ENCODE measurements at places on chromosomes 16 and 17.

DNA sequence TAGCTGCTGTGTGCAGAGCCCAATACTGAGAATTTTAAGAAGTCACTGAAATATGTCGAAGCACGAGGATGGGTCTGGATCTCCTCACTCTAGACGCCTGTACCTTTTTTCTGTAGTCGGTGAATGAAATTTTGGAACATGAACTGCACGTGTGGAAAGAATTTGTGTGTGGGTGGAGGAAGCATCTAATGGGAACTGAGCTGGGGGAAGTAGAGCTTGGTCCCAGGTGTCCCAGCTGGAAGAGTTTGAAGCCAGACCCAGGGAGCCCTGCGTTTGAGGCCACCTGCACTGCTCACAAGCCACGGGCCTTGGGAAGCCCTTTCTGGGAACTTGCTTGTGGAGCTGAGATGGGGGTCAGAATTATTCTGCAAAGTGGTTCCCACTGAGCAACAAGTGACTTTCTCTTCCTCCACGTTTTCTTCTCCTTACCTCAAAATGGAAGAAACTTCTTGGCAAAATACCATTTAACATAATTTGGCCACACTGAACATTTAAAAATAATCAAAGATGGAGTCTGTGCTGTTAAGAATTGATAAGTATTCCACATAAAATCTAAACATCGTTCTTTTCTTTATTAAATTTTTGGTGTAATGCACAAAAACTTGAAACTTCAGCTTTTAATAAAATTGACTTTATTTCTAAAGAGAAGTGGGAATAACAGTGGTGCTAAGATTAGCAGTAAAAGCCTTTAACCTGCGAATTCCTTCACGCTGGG, 163.8 kb downstream of the PRKCA start:
- DNase-seq = no peak

DNA sequence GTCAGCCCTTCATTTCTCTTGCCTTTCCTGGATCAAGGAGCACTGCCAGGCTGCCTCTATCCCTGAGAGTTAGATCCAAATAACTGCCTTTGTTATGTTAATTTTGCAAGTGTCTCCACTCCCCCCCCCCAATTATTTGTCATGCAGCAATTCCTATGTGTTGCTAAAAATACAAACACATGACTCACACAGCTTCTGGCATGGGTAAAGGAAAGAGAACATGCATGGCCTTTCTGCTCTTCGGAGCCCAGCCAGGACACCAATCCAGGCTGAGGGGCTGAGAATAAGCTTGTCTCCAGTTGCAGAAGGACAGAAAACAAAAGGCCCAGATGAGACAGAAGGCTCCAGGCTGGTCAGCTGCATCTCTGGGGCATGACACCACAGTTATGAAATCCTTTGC, 148.0 kb upstream of the TNRC6C start:
- DNase-seq = no peak

- DNase-seq = no peak
Observed at GRCh38 chr17:74526681-74527080, 4.6 kb downstream of the CD300LB start.

GRCh38 chr17:48177816-48178215, 70.2 kb downstream of the SNX11 start:
- no peak for DNase-seq

DNA sequence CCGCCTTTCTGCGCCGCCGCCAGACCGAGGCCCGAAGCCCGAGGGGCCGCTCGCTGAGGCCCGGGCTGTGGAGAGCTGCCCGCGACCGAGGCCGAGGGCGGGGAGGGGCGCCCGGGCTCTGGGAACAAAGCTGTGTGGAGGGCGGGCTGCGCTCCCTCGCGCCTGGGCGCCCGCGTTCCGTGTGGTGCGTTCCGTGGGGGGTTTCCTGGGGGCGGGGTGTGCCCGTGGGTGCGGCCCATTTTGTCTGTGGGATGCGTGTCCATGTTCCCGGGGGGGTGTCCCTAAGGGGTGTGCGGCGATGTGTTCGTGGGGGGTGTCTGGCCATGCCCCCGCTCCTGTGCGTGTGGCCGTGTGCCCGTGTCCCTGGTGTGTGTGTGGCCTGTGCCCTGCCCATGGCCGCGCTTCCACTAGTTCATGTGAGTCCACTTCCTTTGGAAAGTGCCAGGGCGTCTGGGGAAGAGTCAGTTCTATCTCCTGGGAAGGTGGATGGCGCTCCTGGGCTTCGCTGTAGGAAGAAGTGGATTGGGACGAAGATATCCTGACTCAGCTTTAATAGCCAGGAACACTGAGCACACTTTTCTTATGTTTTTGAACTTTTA, 520 bp downstream of the JPT2 start:
- DNase-seq = peak; percentile 44

GRCh38 chr17:43171586-43172487, 823 bp downstream of the NBR1 start:
- peak; percentile 7 for DNase-seq

DNA sequence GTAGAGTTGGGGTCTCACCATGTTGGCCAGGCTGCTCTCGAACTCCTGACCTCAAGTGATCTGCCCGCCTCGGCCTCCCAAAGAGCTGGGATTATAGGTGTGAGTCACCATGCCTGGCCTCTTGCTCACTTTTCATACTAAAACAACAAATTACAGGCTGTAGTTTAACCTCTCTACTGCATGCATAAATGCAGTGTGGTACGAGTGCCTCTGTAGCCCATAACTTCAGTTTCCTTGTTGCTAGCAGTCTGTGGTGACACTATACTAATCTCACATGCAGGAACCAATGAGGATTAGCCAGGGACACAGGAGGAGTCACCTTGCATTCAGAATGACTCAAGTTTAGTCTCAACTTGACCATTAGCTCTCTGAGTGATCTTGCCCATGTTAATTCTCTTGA, 20.1 kb downstream of the HMOX2 start:
- no peak for DNase-seq

DNA sequence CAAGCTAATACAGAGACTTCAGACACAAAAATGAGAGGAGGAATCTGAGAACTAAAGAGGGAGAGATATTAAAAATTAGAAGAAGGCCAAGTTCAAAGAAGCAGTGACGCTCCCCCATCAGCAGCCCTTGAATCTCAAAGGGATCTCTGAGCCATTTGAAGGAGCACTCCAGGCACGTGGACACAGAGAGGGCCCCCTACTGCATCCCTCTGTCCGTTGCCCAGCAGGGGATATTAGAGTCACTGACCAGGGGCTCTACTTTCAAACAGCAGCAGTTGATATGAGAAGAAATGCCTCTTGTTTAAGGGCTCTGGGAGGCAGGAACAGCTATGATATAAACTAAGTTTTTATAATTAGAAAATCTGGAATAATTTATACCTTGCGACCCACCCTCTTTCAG, 479.0 kb upstream of the SALL1 start:
- no peak for DNase-seq

GRCh38 chr17:81666092-81666341, 388 bp downstream of the OXLD1 start:
- DNase-seq = peak; percentile 34

DNA sequence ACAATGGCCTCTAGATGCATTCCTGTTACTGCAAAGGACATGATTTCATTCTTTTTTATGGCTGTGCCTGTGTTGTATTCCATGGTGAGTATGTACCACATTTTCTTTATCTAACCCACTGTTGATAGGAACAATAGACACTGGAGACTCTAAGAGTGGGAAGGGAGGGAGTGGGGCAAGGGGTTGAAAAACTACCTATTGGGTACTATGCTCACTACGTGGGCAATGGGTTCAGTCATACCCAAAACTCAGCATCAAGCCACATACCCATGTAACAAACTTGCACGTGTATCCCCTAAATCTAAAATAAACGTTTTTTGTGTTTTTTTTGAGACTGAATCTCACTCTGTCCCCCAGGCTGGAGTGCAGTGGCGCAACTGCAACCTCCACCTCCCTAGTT, 47.1 kb upstream of the SCNN1B start:
- no peak for DNase-seq

DNA sequence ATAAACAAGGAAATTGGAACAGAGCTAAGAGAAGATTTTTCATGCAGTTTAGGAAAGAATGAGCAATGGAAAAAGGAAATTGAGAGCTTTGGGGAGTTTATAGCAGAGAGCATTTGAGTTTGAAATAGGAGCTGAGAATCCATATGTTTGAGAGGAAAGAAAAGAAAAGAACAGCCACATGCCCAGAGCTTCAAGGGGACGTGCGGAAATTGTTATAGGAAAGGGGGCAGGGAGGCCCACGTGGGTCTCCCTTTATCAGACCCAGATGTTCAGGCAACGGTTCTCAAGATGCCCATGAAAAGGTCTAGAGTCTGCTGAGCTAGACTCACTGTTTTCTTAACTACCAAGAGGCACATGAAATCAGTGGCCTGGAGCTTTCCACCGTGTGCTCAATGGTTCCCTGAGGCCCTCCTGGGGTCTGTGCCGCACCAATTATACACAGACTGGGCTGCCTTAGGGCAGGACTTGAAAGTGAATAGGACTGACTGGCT, 31.2 kb downstream of the CHD9 start:
- DNase-seq = no peak

- DNase-seq = no peak
Observed at GRCh38 chr17:33521784-33522183, 228.7 kb upstream of the ASIC2 start.

DNA sequence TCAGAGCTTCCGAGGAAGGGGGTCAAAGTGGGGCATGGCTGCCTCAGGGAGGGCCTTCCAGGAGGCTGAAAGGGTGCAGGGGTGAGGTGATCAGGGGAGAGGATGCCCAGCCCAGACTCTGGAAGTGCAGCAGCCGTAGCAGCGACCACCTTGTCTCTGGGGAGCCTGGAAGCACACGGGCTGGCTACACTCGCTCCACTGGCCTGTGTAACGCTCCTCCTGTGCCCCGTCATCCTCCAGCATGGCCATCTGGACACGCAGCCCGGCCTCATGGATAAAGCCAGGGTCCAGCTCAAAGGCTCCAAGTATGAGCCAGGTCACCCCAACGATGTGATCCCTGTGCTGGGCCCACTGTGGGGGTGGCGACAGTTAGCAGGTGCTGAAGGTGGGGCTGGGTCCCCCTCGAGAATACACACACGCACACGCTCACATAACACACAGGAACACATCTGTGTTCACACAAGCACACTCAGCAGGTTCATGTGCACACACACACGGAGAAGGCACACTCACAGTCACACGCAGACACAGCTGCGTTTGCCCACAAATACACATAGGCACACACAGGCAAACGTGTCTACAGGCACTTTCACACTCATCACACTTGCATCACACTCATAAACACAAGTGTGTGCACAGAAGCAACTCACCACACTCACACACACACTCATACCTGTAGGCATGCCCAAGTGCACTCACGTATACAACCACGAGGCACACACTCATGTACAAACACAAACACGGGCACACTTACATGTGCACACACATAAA, 19.3 kb downstream of the POLR3K start:
- no peak for DNase-seq

DNA sequence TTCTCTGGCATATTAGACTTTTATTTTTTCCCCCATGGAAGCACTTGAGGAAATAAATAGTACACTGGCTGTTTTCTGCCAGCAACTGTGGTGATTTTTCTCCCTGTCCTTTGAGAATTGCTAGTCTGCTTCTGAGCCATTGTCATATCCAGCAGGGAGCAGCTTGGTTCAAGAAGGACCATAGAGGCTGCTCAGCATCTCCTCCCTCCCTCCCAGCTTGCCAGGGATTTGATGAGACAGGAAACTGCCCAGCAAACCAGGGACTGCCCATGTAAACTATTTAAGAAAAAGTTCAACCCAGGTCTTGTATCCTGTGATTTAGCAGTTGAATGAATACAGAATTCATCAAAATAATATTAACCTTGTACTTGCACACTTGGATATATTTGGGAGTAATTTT, 39.5 kb downstream of the CYB5B start:
- no peak for DNase-seq

- DNase-seq = no peak
Observed at GRCh38 chr17:29194669-29195068, 14.5 kb upstream of the MYO18A start.

- peak; percentile 73 for DNase-seq
Observed at GRCh38 chr16:23435500-23435899, 17.5 kb downstream of the COG7 start.

DNA sequence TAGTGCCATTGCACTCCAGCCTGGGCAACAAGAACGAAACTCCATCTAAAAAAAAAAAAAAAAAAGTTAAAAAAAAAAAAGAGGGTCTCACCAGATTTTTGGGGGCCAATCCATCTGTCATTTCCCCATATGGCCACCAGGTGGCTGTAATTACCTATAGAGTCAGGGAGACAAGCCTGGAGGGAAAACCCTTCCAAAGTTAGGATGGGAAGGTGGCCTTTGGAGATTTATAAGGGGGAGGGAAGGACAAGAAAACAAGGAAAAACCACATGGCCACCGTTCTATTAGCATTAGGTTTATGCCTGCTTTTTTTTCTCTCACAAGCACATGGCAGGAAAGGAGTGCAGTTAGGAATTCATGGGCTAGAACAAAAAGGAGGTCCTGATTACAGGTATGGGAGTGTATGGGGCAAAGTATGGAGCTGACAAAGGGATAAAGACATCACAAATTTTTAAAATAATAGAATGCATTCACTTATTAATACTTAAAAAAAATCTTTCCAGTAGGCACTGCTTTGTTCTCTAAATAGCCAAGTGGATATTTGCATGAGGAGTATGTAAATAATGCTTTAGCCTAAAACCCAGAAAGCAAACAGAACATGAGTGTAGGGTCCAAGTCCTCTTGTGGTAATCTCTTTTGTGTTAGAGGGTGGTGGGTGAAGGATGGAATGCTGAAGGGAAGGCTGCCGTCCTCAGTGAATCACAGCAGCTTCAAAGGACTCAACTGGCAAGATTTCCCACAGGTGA, 5.1 kb downstream of the CYB5D1 start:
- peak; percentile 57 for DNase-seq

DNA sequence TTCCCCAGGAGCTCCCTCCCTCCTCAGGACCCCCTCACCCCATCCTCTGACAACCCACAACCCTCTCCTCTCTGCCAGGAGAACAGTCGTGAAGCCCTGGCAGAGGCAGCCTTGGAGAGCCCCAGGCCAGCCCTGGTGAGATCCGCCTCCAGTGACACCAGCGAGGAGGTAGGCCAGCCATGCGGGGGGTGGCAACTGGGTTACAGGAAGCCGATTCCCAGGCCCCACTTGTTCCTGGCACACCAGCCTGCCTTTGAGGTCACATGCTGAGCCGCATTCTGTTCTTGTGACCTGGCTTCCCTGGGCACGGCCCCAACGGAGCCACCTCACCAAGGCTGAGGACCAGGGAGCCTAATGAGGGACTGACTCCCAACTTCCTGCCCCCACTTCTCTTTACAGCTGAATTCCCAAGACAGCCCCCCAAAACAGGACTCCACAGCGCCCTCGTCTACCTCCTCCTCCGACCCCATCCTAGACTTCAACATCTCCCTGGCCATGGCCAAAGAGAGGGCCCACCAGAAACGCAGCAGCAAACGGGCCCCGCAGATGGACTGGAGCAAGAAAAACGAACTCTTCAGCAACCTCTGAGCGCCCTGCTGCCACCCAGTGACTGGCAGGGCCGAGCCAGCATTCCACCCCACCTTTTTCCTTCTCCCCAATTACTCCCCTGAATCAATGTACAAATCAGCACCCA, 7.9 kb downstream of the NAT9 start:
- DNase-seq = no peak

DNA sequence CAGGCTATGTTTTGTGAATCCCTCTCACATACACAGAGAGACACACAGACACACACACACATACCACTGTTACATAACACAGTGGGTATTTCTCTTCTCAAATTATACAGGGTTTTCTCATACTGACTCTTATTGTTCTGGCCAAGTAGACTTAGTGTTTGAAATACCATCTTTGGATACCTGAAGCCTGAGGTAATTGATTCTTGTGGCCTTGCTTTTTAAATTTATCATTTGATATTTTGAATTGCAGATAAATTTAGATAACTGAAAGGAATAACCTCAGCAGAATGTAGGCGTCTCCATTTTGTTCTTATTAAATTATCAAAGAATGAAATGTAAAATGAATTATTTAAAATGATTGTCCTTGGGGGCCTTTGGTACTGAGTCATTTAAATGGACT, 223.8 kb downstream of the LGALS9B start:
- no peak for DNase-seq
